ENCODE measurements at places on chromosomes 7 and 10.

- DNase-seq = no peak
Observed at GRCh38 chr7:107563081-107563774, 492 bp downstream of the COG5 start.

GRCh38 chr10:69573056-69573806, at the start of gene NEUROG3:
Gene NEUROG3 (minus strand): TSS chr10:69573422. CDS start chr10:69573043, 379 bp downstream.
- DNase-seq = peak; percentile 57

- DNase-seq = no peak
Observed at GRCh38 chr7:107581387-107582013, 1.5 kb downstream of the BCAP29 start.

- DNase-seq = no peak
Observed at GRCh38 chr10:98696516-98696915, 249.8 kb upstream of the HPS1 start.

DNA sequence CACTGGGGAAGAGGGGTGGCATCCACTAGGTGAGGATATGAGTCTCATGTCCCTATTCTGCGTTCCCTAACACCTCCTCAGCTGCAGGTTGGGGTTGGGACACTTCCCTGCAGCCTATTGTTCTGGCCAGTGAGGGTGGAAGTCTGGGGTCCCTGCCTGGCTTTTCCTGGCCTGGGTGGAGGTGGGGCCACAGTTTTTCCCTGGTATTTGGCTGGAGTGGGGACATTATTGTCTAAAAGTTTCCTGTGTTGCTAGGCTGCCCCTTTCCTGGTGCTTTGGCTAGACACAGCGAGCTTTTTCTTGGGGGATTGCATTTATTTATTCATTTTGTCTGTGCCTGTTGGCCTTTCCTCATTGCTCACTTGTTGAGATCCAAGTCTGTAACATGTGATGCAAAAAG, 559.5 kb upstream of the IGFBP3 start:
- DNase-seq = no peak

GRCh38 chr7:12712236-12712635, 24.8 kb downstream of the ARL4A start:
- DNase-seq = no peak

GRCh38 chr10:1567742-1568495, 169.4 kb downstream of the ADARB2 start:
- DNase-seq = no peak

DNA sequence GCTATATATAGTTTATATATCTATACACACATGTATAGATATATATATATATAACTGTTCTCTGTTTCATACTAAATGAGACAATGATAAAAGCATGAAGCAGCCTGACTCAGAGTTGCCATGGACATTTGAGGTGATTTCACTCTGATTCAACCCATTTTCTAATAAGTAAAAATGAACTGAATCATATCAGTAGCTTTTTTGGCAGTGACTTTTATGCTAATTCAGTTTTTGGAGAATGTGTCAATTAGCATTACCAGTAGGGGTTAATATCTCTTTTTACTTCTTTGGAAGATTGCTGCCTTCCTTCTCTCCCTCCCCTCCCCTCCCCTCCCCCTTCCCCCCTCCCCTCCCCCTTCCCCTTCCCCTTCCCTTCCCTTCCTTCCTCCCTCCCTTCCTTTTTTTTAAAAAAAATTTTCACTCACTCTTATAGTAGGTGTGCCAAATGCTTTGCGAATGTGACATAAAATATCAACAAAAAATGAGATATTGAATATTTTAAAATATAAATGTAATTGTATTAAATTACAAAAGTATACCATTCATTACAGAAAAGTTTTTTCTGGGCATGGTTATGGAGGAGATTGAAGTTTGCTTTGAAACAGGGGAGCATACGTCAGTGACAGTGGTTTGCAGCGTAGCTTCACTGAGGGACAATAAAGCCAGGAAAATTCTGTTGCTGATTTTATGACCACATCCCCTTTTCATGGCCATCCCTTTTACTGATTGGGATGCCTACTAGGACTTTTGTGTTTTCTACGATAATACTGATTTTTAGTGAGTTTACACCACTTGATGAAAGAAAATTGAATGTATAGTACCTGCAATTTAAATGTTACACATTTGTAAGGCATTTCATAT, 64.0 kb upstream of the KLF6 start:
- no peak for DNase-seq

DNA sequence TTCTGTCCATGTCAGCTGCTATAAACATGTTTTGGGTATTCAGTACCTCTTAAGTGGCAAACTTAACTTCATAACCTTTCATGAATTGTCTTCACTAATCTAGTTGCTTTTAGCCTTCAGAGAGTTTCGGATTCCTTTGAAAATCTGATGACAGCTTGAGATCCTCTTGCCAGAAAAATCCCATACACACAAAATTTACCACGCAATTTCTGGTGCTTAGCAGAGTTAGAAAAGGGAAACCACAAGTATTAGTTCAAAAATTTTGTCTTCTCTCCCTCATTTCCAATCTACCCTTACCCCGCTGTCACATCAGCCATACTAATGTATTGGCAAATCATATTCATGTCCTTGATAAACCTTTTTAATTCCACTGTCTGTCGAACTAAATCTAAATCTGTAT, 72.7 kb upstream of the TMEM106B start:
- DNase-seq = no peak

DNA sequence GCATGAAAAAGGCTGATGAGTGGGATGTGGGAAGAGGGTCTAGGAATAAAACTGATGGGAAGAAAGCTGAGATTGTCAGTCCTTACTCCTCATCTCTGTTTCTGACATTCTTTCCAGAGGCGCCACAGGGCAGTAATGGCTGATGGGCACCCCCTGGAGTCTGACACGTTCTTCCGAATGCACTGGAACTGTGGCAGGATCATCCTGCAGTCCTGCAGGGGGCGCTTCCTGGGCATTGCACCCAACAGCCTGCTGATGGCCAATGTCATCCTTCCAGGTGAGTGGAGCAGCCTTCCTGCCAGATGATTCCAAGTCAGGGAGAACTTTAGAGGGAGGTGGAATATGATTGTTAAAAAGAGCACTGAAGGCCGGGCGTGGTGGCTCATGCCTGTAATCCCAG, 4.8 kb downstream of the FSCN3 start:
- DNase-seq = no peak

GRCh38 chr7:103793614-103794013, 195.8 kb downstream of the RELN start:
- DNase-seq = no peak

- no peak for DNase-seq
Observed at GRCh38 chr10:18615618-18616017, 35.8 kb downstream of the NSUN6 start.

GRCh38 chr10:35391153-35391953, 55.0 kb downstream of the CCNY start:
- DNase-seq = no peak

DNA sequence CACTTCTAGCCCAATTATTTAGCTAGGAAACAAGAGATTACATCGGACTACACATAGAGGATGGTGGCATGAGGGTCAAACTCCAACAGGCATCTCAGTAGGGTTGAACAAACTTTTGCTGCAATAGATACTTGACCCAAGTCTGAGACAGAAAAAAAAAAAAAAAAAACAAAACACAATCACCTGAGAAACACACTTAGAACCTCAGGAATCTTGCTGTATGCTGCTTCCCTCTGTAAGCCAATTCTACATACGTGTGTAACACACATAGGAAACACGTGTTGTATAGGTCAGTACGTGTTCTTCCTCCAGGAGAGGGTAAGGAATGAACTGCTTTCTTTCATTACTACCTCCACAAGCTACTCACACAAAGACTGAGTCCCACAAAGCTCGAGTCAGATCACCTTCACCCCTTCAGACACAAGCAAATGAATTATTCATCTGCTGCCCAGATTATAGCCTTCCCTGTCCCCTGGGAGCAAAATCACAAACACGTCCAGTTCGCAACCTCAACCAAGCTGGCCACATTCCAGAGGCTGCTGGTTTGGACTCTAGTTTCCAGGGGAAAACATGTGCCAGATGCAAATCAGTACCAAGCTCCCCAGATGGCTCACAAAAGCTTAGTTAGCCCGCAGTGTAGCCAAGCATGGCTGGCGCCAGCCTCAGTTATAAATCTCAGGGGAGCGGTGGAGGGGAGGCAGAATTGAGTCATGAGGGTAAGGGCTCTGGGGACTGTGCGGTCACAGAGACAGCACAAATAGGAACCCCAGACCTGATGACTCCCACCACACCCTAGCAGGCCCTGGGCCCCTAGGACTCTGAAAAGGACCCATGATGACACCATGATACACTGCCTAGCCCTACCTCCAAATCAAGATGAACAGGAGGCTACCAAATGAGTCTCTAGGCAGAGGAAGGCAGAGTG, 15.1 kb downstream of the PSAP start:
- DNase-seq = peak; percentile 48

DNA sequence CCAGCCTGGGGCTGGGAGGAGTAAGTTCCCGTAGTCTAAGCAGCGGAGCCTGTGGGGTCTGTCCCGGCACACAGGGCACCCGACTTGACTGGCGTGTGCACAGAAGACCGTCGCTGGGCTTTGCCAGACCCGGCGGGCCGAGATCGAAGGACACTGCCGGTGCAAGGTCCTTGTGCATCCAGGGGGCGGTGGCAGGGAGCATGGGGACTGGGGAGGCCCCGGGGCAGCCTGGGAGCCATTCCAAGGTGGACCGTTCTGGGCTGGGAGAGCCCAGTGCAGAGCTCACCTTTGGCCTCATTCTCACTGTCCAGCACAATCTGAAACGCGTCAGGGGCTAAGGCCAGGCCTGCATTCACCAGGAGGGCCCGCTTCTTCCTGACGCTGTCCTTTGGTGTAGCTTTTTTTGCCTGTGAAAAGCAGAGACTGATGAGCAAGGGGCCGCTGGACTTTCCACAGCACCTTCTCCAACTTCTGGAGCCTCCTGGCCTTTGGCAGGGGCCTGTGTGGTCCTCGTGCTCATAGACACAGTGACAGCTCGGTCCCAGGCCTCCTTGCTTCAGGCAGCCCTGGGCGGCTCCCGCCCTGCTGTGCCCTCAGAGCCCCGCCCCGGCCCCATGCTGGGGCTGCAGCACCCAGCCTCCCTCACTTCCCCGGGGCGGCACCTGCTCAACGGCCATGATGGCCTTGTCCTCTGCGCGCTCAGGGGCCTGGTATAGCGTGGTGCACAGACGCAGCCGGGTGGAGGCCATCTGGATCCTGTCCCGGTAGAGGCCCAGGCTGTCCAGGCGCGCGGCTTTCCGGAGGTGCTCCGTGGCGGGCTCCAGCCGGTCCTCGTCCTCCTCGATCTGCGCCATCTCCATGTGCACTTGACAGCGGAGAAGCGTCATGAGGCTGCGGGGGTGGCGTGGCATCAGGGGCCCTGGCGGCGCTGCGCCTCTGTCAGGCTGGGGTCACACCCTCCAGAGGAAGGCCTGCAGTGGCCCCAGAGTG, 20.3 kb downstream of the CFAP46 start:
- DNase-seq = no peak

- no peak for DNase-seq
Observed at GRCh38 chr10:35511647-35512046, 93.5 kb upstream of the GJD4 start.

GRCh38 chr10:79380946-79381721, 33.9 kb downstream of the PPIF start:
- no peak for DNase-seq

Data from nephron progenitor cell (in vitro differentiated cells).